8988T (cell line): ENCODE measurements at places on chromosomes 11 and 22.

- peak; percentile 63 for DNase-seq
Measured at GRCh38 chr11:27718346-27718862, 18.1 kb upstream of the BDNF start.

GRCh38 chr11:127616158-127616557, 615.6 kb upstream of the KIRREL3 start:
- no peak for DNase-seq

- DNase-seq = no peak
Measured at GRCh38 chr11:14538926-14539554, 18.9 kb upstream of the PSMA1 start.

GRCh38 chr11:62370743-62371440, 33.6 kb downstream of the ASRGL1 start:
- no peak for DNase-seq

- DNase-seq = no peak
Measured at GRCh38 chr11:103988595-103988969, 47.9 kb upstream of the DDI1 start.

GRCh38 chr22:49999063-49999945, 13.3 kb downstream of the IL17REL start:
- DNase-seq = peak; percentile 38

- no peak for DNase-seq
Measured at GRCh38 chr11:124479561-124479960, 34.1 kb upstream of the OR8B8 start.

- no peak for DNase-seq
Measured at GRCh38 chr11:46918788-46919513, 601 bp upstream of the LRP4 start.

DNA sequence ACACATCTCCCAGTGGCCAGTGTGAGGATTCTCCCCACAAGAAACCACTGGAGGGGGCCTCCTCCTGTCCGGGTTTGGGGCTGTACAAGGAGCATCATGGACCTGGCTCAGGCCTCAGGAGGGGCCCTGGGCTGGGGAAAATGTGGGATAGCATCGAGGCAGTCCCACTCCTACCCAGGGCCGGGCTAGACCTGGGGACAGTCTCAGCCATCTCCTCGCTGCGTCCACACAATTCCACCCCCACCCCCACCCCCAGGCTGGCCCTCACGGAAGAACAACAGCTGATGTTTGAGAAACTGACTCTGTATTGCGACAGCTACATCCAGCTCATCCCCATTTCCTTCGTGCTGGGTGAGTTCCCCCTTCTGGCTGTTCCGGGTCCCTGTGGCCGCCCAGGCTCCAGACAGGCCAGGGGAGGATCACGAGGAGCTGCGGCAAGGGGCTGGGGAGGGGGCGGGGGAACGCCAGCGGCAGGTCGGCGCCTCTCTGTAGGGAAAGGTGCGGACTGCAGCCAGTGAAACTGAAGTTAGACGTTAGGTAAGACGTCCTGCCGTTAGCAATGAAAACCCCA, 4.8 kb downstream of the BEST1 start:
- DNase-seq = peak; percentile 57

DNA sequence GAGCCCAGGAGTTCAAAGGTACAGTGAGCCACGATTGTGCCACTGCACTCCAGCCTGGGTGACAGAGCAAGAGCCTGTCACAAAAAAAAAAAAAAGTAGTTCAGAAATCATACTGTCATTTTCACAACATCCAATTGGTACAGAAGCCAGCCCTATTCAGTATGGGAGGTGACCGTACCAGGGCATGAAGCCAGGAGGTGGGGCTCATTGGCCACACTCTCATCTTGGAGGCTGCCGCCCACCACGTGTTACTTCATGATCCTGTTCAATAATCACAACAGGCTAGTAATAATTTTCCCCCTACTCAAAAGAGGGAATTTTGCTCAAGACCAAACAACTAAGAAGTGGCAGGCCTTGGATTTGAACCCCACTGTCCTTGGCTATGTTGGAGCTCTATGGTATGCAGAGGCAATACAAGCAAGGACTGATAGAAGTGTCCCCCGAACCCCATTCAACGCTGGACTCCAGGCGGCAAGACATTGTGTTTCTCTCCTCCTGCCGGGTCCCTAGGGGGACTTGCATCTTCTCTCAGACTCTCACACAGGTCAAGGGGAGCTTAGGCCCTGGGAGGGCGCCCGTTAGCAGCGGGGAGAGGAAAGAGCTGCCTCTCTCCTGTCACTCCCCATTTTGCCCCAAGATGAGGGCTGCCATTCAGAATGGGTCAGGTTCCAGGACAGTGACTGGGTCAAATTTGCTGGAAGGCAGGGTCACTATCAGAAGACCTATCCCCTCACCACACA, 40.2 kb upstream of the EMID1 start:
- no peak for DNase-seq

DNA sequence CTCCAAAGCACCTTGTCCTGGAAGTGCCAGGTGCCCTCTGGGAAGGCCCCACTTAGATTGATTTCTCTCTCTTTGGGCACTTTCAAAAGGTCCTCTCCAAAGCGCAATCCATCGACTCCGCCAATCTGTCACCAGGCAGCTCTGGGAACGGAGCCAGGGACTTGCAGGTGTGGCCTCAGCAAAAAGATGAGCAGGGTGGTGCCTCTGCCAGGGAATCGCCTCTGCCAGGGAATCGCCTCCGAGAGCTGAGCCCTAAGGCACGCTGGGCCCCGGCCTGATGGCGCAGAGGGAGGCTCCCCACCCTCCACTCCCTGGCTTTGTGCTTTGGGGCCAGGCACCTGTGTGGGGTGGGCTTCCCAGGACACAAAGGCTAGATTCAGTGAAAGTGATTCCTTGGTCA, 1391.3 kb downstream of the TBC1D22A start:
- no peak for DNase-seq

GRCh38 chr11:15660496-15660895, 545.8 kb downstream of the INSC start:
- DNase-seq = no peak

DNA sequence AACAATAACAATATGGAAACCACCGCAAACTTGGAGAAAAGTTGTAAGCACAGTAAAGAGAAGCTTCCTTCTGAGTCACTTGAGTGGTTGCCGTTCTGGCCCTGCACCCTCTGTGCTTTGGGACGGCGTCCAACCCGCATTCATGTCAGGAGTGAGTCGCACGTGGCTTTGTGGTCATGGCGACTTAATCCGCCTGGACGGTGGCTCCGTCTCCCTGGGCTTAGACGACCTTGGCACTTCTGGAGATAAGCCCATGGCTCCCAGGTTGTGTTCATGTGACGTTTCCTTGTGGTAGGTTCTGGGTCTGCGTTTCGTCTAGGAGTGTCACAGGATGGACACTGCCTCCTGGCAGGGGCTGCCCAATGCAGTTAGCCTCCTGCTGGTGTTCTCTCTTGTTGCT, 40.5 kb downstream of the TPCN2 start:
- DNase-seq = no peak

DNA sequence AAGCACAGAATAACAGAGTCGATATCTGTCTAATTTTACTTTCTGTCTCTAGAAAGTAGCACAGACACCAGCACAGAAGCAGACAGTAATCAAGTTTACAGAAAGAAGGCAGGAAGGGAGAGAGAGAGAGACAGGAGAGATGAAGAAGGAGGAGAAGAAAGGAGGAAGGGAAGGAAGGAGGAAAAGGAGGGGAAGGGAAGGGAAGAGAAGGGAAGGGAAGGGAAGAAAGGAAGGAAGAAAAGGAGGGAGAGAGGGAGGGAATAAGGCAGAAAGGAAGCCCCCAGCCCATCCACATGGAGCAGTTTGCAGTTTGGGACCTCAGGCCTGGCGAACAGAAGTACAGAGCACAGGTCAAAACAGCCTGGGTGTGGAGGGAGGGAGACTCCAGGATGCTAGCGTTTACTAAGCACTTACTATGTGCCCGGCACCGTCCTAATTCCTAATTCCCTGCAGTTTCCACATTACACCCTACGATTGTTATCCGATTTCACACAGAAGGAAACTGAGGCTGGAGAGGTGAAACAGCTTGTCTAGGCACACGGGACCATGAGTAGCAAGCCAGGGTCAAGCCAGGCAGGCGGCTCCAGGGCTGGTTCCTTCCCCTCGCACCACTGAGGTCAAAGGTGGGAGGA, 46.0 kb upstream of the WNT7B start:
- DNase-seq = no peak

- DNase-seq = no peak
Measured at GRCh38 chr22:37105154-37105553, 4.4 kb downstream of the TMPRSS6 start.

DNA sequence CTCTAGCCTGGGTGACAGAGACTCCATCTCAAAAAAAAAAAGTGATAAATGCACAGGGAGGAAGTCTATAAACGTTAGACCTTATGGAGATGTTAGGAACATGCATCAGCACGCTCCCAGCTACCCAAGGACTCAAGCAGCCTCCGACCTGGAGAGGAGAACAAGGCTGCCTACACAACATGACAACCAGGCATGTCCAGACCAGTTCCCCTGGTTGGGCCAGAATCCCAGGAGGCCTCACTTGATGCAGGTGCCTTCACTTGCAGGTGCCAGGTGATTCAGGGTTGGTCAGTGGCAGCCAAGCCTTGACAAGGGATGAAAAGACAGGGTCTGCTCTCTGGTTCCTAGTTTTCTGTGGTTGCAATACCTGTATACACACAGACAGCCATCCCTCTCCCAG, 5.9 kb downstream of the RANGAP1 start:
- DNase-seq = no peak

GRCh38 chr11:102111011-102111786, 952 bp downstream of the YAP1 start:
- peak; percentile 79 for DNase-seq

DNA sequence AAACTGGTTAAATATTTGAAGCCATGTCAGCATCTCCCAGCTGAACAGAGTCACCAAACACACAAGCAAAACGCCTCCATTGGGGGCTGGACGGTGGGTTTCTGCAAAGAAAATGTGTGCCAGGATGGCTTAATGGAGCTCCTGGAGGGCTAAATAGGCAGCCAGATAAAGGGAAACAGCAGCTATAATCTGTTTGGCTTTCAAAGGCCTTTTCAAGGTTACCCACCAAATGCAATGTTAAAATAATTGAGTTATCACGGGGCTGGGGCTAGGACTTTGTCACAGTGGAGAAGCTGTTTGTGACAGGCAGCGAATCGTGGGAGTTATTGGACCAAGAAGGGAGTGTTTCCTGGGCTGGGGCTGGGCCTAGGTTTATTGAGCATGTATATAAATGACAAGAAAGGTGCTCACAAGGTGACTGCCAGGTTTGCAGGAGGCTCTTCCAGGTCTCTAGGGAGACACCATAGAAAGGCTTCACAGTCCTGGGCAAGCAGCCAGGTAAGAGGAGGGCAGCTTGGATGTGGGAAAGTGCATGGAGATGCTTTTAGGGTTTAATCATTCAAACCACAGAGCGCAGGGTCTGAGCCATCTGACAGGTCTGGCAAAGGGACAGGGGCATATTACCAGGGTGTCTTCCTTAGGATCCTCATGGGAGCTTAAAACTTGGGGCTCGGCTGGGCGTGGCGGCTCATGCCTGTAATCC, 28.3 kb downstream of the GRIK4 start:
- no peak for DNase-seq

GRCh38 chr11:2701898-2702434, 2.2 kb upstream of the KCNQ1OT1 start:
- DNase-seq = no peak

GRCh38 chr11:73670808-73671207, 24.4 kb downstream of the PLEKHB1 start:
- no peak for DNase-seq

GRCh38 chr22:44410451-44410991, 87.5 kb downstream of the RTL6 start:
- DNase-seq = no peak

- DNase-seq = no peak
Measured at GRCh38 chr11:63212742-63213141, 30.7 kb downstream of the SLC22A25 start.
